Activated T-helper 1 cell treated with Interleukin-2 at 50 U/mL for 16 hours (primary cell): ENCODE measurements at places on chromosomes 5 and 9.

GRCh38 chr5:99544356-99544755 is 615.5 kb upstream of the CHD1 start:
- no peak for DNase-seq

DNA sequence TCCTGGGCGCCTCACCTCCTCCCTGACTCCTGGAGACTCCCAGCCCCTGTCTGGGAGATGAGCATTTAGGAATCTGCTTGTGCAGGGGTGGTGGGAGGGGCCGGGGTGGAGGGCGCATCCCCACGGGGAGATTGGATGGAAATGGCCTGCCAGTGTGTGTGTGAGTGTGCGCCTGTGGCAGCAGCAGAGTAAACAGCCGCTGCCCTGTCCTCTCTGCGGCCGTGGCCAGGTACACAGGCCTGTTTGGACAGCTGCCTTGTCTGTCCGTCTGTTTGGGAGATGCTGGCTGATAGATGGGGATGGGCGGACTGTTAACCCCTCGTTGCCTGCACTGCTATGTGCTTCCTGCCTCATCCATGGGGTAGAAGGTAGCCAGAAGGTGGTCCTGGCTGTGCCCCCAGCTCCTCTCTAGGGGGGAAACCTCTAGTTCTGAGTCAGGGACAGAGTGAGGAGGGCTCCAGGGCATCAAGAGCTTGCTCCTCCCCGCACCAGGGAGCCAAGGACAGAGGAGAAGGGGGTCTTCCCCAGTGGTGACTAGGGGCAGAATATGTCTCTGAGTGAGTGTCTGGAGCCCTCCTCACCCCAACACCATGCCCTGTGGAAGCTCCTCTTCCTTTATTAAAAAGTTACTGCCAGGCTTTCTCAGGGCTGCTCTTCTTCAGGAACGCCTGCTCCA is 60.1 kb downstream of the LMX1B start:
- no peak for DNase-seq

GRCh38 chr5:54859316-54859715 is 126.1 kb downstream of the ESM1 start:
- no peak for DNase-seq

- no peak for DNase-seq
Observed at GRCh38 chr9:20506099-20506900, 116.0 kb downstream of the MLLT3 start.

GRCh38 chr5:150651924-150652671 is 9.0 kb upstream of the MYOZ3 start:
- DNase-seq: no peak

GRCh38 chr5:10289353-10289752 is 18.3 kb downstream of the CMBL start:
- no peak for DNase-seq

GRCh38 chr9:127931092-127931881 is 710 bp upstream of the PIP5KL1 start:
- DNase-seq: no peak

DNA sequence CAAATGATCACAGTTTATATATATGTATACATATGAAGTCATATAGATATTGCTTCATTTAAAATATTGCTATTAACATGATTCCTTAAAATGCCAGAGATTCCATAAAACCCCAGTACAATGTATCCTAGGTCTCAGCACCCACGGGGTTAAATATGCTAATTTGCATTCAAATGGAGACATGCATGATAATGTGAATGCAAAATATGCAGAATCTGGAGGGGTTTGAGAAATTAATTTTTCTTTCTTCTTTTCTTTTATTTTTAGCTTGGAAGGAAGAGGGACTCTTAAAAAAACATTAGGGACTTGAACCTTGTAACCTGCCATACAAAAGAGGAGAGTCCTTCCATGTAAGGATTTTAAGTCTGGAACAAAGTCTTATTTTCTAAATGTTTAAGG is 211.9 kb downstream of the MEF2C start:
- DNase-seq: no peak

DNA sequence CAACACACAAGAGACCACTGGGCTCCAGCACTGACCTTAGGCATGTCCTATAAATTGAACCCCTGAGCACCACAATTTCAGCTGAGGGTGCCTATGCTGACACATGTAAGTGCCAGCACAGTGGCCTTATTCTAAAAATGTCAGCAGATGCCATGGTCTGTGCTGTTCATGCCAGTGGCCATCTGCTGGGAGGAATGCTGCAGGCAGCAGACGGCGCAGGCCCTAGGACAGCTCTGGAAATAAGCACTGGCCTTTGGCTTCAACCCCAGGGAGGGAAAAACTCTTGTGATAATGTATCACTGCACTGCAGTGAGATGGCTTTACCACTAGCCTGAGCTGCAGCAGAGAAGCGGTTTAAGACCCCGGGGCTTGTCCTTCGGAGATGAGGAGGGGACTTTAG is 98.5 kb downstream of the SYK start:
- DNase-seq: no peak

GRCh38 chr5:81065492-81065891 is 105.3 kb downstream of the RASGRF2 start:
- no peak for DNase-seq

GRCh38 chr9:130450344-130451003 is 5.7 kb downstream of the ASS1 start:
- no peak for DNase-seq

GRCh38 chr9:91606255-91606995 is 182.8 kb upstream of the NFIL3 start:
- DNase-seq: no peak

DNA sequence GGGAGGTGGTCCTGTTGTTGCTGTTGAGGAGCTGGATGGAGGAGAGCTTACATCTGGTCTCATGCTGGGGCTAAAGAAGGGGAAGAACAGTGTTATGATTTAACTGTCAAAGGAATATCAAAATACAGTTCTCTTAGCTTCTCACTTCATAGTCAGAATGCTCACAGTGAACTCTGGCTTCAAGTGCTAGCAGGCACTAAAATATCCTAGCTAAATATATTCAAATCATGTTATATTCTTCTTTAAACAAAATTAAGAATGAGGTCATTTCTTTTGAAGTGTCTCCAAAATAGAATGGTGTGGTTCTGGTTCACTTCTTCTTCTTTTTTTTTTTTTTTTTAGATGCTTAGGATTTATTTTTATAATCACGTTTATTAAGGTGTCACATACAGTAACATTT is 89.4 kb downstream of the NR3C1 start:
- no peak for DNase-seq

- DNase-seq: no peak
Observed at GRCh38 chr5:165996201-165996875, 2295.1 kb upstream of the WWC1 start.

GRCh38 chr9:100240512-100240911 is 112.2 kb downstream of the TEX10 start:
- no peak for DNase-seq

DNA sequence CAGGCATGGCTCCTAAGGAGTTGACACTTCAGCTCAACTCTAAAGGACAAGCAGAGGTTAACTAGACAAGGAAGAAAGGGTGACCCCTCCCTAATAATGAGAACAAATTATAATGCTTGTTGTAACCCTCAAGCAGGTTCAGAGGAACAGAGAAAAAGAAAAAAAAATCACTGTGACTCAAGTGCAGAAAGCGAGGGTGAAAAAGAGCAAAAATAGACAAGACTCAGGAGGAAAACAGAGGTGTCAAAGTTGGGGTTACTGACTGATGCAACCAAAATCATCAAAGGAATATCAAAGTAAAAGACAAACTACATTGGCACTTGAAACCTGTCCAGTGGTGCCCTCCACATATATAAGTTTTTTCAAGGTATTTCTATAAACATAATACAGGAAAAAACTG is 28.4 kb downstream of the FBXW11 start:
- no peak for DNase-seq
